Hypothalamus (tissue), 51 donors: ENCODE measurements at places on chromosomes 4 and X.

- no peak for DNase-seq
These were observed 21.8 kb upstream of the TBC1D14 start for GRCh38 chr4:6887591-6888371.

DNA sequence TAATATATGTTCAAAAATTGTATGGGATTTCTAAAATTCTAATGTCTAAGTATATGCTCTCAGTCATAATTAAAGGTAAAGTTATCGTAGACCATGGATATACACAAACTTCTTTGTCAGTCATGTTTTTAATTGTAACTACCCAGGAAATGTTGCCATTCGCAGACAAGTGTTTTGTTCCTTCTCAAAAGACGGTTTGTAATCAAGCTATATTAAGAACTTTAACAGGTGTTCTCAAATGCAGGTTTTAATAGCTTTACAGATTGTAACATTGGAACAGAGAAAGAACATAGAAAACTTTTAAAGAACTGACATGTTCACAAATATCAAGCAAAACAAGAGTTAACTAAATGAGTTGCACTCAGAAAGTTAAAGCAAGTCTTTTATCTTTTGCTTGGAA, 58.9 kb downstream of the KDM5C start:
- no peak for DNase-seq

- DNase-seq = no peak
These were observed 261.8 kb upstream of the EDNRA start for GRCh38 chr4:147219145-147219544.

- DNase-seq = no peak
These were observed 20.4 kb upstream of the FRMPD3 start for GRCh38 chrX:107429090-107429489.
